ENCODE measurements at places on chromosomes 1 and 21.

- no peak for DNase-seq
These were observed 96.6 kb upstream of the RUNX1 start for GRCh38 chr21:35145626-35146233.

- DNase-seq, result no peak
These were observed 8.2 kb downstream of the HAPLN2 start for GRCh38 chr1:156627313-156627880.

DNA sequence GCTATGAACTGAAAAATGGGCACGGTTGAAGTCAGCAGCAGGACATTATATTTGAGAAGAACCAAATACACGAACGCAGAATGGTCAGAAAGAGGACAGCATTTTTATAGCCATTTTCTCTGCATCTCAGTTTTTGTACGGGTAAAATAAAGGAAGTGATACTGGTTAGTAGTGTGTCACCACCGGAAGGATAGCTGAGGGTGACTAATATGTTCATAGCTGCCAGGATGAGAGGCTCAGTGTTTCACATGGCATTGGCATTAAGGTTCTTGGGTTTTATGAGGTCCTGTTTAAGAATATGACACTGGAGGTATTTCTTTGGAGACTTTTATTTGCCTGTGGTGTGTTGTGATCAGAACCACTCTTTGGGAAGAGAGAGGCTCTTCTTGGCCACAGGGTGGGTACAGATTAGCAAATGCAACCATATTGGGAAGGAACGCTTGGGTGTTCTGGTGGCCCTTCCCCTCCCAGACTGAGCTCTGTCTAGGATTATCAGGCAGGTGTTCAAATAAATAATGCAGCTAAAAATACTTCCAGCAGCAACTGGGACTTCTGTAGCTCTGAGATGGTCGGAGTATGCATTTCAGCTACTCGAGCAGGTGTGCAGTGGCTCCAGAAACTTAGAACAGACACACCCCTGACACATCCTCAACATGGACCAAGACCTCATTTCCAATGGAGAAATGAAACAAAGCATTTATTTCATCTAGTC lies 158.2 kb downstream of the PBX1 start:
- no peak for DNase-seq

DNA sequence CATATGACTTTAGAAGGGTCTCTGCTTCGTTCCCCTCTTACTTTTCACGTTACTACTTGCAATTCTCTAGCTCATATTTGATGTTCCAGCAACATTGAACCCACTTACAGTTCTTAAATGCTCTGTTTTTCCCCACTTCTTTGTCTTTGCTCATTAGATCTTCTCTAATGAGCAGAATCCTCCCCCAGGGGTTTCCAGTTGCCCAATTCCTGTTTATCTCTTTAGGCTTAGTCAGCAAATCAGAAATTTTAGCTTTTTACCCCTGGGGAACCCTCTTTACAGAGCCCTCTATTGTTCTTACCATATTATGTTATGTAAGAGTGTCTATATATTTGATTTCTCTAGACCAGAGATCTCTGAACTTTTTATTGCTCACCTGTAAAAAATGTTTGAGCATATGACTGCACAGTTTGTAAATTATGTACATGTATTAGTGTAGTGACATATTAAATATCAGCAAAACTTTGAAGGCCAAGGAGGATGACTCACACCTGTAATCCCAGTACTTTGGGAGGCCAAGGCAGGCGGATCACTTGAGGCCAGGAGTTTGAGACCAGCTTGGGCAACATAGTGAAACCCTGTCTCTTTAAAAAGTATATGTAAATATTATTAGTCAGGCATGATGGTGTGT lies 71.4 kb downstream of the FNBP1L start:
- no peak for DNase-seq

- DNase-seq, result no peak
These were observed 26.2 kb downstream of the RHEX start for GRCh38 chr1:206079135-206079534.

- DNase-seq, result no peak
These were observed 550 bp downstream of the RXFP4 start for GRCh38 chr1:155941845-155942531.

GRCh38 chr1:232239998-232240397 lies 389.9 kb downstream of the SIPA1L2 start:
- DNase-seq, result no peak

DNA sequence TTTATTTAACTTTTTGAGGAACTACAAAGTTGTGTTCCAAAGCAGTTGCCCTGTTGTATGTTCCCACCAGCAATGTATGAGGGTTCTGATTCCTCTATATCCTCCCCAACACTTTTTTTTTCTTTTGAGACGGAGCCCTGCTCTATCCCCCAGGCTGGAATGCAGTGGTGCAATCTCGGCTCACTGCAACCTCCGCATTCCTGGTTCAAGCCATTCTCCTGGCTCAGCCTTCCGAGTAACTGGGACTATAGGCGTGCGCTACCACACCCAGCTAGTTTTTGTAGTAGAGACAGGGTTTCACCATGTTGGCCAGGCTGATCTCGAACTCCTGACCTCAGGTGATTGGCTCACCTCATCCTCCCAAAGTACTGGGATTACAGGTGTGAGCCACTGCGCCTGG lies 60.4 kb upstream of the ENAH start:
- DNase-seq, result no peak

DNA sequence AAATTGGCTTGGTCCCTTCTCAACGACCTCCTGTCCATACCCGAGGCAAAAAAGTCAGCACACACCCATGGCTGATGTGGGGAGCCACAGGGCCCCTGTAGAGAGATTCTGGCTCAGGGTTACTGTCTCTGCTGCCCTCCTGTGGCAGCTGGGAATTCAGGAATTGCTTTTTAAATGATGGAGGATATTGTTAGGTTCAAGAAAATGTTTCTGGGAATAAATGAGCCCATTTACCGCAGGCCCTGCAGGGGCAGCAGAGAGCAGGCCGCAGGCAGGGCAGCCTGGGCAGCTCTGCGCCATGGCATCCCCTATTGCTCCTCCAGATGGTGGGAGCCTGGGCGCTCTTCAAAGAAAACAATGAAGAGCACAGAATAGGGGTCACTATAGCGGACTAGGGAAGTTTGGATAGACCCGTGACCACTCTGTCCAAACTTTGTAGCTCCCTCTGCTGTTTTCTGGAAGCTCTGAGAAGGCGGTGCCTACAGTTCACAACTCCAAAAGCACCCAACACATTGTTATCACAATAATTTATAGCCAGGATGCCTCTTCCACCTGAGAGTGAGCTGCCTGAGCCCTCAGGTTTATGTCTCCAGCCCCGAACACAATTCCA lies 201.1 kb downstream of the BACH1 start:
- no peak for DNase-seq

DNA sequence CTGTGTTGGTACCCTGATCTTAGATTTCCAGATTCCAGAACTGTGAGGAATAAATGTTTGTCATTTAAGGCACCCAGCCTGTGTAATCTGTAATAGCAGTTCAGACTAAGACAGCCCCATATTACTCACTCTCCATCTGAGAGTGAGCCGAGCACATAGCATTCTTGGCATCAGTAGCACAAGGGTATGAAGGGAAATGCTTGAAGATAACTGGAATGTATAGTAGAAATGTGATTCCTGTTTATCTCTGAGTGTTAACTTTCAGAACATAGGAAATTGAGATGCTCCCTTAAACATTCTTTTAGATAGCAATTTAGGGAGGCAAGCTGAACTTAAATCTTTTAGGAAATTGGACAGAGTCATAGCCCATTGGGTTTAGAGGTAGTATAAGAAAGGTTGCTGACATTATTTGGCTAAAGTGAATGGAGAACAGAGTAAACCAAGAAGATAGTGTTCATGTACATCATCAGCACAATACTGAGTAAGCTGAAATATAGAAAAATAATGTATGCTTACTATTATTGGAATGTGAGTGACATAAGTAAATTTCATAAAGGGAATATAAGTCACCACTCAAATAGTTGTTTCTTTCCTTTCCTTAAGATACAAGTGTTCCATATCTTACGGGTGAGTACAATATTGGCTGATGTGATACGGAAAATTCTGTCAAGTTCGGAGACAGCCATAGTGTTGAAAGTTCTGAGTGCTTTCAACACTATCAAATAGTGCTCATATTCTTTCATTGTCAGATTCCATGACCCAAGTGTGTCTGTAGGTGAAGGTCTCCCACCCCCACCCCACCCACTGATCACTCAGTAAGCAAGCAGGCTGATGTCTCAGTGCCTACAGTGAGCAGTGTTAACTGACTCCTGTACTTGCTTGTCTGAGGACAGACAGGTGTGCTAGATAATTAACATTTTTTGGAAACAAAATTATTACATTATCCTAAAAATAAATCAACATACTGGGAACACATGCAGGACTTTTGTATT lies 73.7 kb downstream of the LRRC8D start:
- DNase-seq, result no peak

DNA sequence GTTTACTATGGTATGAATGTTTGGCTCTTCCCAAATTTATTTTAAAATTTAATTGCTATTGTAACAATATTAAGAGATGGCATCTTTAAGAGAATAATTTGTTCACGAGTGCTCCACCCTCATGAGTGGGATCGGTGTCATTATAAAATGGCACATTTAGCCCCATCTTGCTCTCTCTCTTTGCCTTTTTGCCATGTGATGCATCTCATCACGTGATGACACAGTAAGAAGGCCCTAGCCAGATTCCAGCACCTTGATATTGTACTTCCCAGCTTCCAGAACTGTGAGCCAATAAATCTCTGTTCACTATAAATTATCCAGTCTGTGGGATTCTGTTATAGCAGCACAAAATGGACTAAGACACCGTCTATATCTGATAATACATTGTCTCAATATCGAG lies 355.8 kb downstream of the AMY1C start:
- no peak for DNase-seq

- no peak for DNase-seq
These were observed 195.5 kb upstream of the DUSP10 start for GRCh38 chr1:221937155-221937953.

DNA sequence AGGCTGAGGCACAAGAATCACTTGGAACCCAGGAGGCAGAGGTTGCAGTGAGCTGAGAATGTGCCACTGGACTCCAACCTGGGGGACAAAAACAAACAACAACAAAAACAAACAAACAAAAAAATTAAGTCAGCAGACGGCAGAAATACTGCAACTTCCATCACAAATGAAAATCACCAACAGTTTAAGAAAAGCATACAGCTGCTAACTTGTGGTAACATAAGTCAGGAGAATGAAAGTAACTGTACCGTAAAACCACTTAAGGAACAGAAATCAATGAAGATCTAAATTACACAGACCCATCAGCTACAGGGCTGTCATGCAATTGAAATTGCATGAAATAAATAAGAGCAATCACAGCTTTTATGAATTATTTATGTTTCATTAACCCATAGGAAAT lies 25.0 kb downstream of the MCOLN2 start:
- no peak for DNase-seq

- no peak for DNase-seq
These were observed 141.7 kb upstream of the NRIP1 start for GRCh38 chr21:15206514-15206913.

DNA sequence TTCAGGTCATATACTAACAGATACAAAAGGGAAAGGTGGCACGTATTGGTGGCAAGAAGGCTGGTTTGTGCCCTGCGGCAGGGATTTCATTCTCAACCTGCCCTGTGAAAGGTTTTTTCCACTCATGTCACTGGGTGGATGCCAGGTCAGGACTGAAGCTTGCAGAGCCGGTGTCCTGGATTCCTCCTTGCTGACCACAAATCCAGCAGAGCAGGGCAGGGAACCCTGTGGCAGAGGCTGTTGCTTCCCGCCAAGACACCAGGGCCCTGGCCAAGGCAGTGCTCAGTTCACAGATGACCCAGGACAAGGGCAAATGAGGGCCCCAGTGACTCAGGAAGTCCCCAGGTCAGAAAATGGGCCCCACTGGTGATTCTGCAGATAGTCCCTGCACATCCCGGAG lies 16.4 kb downstream of the BSND start:
- no peak for DNase-seq

GRCh38 chr1:43577655-43578542 lies 47.2 kb downstream of the PTPRF start:
- no peak for DNase-seq

DNA sequence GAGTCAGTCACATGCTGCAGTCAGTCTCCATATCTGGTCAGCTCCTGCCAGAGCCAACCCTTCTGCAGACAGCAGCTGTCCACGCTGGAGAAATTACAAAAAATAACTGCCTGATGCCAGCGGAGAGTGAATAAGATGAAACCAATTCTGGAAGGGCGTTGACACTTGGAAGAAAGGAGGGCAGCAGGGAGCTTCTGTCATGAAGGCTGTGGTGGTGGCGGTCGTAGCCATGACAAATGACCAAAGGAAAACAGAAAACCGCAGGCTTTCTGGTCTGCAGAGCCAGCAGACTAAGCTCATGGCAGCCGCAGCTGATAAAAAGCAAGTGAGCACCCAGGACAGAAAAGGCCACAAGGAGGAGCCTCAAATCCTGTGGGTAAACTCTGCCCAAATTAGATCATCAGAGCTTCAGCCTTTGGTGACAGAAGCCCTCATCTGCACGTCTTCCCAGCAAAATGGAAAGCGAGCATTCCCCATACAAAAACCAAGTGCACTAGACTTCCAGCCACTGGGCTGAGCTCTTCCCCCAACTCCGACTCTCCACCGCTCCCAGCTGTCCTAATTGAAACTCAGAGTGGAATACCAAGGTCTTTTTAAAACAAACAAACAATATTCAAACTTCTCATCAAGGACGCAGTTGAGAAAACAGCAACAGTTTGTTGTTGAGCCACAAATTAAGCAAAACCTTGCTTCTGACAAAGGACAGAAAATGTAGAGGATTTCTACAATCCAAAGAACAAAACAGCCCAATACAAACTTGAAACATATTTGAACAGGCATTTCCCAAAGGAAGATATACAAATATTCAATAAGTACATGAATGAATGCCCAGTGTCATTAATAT lies 28.7 kb downstream of the RSPH1 start:
- DNase-seq, result no peak

GRCh38 chr1:231359113-231359512 lies 21.0 kb downstream of the SPRTN start:
- no peak for DNase-seq

GRCh38 chr1:110783292-110783918 lies 89.5 kb upstream of the CD53 start:
- DNase-seq, result no peak
